CD4-positive, alpha-beta T cell treated with Interferon alpha-2 for 1 hour (primary cell): ENCODE measurements at places on chromosomes 5 and 9.

DNA sequence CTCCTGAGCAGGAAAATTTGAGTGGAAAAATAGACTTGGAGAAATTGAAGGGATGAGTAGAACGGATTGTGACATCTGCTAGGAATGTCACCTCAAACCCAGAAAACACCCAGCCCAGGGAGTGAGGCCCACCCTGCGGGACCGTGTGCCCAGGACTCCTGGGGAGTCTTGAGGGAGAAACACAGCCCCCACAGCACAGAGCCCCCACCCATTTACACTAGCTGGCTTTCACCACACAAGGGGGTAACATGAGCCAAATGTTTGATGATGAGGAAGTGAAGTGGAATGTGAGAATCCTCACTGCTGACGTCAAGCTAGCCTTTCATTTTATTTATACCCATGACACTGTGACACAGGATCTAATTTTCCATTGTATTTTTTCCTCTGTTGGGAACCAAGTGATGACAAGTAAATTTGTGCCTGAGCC, 42.8 kb upstream of the PDE8B start:
- DNase-seq = no peak

- DNase-seq = no peak
These were observed 23.9 kb downstream of the FGF10 start for GRCh38 chr5:44365345-44365744.

GRCh38 chr5:81819556-81820317, 68.8 kb upstream of the SSBP2 start:
- no peak for DNase-seq

- no peak for DNase-seq
These were observed 32.5 kb upstream of the ZNF354A start for GRCh38 chr5:178762960-178763359.

- no peak for DNase-seq
These were observed 88.0 kb downstream of the TTC39B start for GRCh38 chr9:15218994-15219393.

DNA sequence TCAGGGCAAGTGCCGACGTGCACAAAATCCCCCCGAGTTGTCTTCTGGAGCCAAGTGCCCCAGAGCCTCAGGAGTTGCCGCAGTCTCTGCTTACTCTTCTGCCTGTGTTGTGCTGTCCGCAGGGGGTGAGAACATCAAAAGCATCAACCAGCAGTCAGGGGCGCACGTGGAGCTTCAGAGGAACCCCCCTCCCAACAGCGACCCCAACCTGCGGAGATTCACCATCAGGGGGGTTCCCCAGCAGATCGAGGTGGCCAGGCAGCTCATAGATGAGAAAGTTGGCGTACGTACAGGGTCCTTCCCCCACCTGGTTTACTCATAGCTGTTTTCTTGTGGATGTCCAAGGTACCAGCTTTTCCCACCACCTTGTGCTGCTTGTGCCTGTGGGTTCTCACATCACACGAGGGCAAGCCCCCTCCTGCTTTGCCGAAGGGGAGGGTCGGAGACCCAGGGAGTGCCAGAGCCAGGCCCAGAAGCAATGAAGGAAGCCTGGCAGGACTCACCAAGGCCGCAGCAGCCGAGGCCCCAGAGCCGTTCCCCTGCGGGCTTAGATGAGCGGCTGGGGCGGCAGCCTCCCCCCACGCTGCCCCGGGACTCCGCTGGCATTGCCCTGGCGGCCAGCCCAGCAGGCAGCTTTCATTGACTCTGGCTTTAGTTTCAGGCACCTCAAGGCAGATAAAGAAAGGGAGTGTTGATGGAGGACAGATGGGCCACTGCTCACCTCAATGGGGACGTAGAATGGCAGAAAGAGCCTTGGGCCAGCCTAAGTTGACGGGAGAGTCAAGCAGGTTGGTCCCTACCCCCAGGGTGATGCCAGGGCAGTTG, 33.7 kb upstream of the PRDM12 start:
- DNase-seq = no peak
